Stimulated activated naive B cell treated with anti-CD40 and anti-IgM and Interleukin-4, amounts not matched to agents 10 μg/mL and 1 μg/mL and 100 μg/mL, for 72 hours (primary cell): ENCODE measurements at places on chromosomes 12 and 14.

GRCh38 chr14:66011855-66012254 is 474.3 kb upstream of the CCDC196 start:
- DNase-seq: no peak

- DNase-seq: no peak
These were observed 356.9 kb upstream of the STXBP6 start for GRCh38 chr14:25406818-25407217.

GRCh38 chr12:64582862-64583261 is 27.4 kb upstream of the RASSF3 start:
- DNase-seq: no peak

- DNase-seq: no peak
These were observed 653.8 kb downstream of the NOVA1 start for GRCh38 chr14:25944020-25944419.

DNA sequence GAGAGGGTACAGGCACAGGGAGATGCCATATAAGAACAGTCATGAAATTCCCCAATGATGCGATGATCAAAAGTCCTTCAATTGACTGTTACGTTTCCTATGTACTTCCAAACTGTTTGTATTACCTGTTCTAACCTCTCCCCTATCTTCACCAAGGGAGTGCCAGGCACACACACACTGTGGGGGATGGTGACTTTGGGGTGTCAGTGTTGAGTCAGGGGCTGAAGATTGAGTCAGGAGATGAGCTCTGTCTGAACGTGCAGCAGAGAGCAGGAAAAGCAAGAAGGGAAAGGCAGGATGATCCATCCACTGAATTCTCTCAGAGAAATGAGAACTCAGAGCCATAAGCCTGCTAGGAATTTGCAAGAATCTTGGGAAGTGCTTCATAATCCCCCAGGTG is 153.4 kb downstream of the EFCAB11 start:
- no peak for DNase-seq

DNA sequence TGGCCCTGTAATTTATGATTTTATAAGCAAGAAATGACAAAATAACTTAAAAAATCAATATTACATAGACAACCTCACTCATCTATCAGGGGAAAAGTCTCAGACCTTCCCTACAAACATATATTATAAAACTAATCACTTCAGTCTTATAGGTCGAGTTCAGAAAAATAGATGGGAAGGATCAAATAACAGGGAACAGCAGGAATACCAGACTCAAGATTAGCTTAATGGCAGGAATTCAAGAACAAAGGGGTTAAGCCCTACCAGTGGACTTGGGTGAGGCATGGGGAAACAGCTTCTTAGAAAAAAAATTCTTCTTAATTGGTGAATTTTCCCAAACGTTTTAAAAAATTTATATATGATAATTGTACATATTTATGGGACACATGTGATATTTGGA is 51.6 kb upstream of the CRY1 start:
- no peak for DNase-seq

GRCh38 chr12:7047306-7047705 is 13.2 kb upstream of the C1S start:
- DNase-seq: no peak

DNA sequence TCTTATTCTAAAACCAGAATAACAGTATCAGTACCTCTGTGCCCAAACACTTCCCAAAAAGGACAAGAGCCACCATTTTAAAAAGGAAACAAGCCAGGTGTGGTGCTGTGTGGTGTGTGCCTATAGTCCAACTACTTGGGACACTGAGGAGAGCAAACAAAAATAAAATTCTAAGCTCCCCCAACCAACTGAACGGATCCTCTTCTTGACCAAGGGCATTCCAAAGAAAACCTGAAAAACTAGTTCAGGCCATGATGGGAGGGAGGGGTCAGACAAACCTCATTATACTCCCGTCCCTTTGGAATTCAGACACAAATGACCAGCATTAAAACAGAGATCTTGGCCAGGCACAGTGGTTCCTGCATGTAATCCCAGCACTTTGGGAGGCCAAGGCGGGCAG is 20.5 kb downstream of the SLC11A2 start:
- DNase-seq: no peak

- peak; percentile 8 for DNase-seq
These were observed 165.8 kb downstream of the MON2 start for GRCh38 chr12:62632411-62632918.

DNA sequence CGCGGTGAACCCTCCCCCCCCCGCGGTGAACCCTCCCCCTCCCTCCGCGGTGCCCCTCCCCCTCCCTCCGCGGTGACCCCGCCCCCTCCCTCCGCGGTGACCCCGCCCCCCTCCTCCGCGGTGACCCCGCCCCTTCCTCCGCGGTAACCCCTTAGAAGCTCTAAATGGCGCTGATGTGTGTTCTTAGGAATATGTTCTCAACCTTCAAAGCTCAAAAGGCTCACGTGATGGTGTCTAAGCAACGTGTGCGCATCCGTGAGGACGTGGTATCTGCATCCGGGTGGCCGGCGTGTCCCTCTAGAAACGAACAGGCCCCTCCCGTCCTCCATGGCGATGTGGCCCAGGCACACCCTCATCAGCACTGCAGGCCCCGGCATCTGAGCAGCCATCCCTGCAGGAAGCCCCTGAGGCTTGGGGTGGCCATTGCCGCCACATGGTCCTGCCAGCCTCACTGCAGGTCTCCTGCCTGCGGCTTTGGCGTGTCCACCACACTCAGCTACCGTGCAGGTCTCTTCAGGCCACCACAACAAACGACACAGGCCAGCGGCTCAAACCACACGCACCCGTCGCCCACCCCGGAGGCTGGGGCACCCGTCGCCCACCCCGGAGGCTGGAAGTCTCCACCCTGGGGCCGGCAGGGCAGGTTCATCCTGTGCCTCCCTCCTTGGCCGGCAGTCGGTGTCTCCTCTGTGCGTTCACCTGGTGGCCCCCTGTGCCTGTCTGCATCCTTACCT is 14.5 kb upstream of the FBRSL1 start:
- no peak for DNase-seq

DNA sequence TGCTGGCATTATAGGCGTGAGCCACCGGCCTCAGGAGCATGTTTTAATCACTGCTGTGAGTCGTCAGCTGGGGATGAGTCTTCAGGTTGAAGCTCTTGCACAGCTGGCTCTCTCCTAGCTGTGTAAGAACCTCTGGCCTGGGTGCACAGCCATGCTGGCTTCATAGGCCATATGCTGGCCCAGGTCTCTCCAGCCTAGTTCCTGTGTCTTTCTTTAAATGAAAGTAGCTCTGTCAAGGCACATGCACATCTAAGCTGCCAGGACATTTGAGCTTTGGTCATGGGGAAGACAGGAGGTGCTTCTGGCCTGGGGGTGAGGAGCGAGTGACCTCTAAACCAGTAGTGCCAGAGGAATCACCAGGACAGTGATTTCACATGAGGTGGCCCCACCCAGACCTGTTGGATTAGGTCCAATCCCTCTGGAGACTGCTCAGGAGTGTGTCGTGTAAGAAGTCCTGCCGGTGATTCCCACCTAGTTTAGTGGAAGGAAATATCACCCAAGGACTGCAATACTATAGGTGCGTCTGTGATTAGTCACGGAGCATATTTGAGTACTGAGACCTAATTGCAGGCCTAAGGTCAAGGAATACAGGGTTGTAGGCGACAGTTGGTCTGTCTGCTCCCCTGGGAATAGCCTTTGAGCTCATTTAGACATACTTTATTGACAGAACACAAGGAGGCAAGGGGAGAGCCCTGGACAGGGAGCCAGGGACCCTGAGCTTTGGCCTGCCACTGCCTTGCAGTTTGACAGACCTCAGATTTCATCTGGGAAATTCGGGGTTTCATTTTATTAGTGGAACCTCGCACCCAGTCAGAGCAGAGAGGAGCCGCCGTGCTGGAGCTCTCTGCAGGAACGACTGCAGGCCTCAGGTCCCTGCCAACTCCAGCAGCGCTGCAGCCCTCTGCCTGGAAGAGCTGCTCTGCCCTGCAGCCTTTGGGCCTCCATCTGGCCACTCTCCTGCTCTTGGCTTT is 67.0 kb downstream of the ANKRD9 start:
- no peak for DNase-seq

- DNase-seq: no peak
These were observed 862 bp downstream of the CRIP2 start for GRCh38 chr14:105475269-105476096.

GRCh38 chr12:77049767-77050353 is 15.5 kb downstream of the E2F7 start:
- DNase-seq: no peak
